Activated B cell treated with CpG ODN at 0.5 μM for 24 hours (primary cell): ENCODE measurements at places on chromosomes 12 and 14.

GRCh38 chr12:4621511-4621910, 27.3 kb downstream of the AKAP3 start:
- no peak for DNase-seq

DNA sequence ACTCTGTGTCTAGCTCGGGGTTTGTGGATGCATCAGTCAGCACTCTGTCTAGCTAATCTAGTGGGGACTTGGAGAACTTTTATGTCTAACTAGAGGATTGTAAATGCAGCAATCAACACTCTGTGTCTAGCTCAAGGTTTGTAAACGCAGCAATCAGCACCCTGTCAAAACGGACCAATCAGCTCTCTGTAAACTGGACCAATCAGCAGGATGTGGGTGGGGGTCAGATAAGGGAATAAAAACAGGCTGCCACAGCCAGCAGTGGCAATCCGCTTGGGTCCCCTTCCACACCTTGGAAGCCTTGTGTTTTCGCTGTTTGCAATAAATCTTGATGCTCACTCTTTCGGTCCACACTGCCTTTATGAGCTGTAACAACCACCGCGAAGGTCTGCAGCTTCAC, 920.7 kb upstream of the FOXG1 start:
- DNase-seq = no peak

GRCh38 chr14:64844272-64844671, 35.4 kb downstream of the SPTB start:
- DNase-seq = no peak

DNA sequence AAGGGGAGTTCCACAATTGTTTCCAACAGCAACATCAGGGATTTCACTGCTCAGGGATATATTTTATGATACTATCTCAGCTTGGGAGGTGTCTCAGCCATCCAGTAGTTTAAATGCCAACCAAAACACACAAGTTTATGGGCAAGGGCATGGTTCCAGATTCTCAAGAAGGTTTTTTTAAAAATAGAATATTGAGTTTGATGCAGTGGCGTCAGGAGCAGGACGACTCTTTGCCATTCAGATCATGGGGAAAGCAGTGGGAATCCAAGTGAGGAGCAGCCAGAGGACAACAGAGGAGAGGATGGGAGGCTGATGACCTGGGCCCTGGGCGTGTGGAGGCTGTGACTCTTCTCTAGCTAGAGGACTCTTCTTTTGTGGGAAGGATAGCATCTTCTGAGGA, 25.7 kb downstream of the TSHR start:
- no peak for DNase-seq

GRCh38 chr12:69688471-69689427, 10.4 kb downstream of the BEST3 start:
- DNase-seq = no peak

DNA sequence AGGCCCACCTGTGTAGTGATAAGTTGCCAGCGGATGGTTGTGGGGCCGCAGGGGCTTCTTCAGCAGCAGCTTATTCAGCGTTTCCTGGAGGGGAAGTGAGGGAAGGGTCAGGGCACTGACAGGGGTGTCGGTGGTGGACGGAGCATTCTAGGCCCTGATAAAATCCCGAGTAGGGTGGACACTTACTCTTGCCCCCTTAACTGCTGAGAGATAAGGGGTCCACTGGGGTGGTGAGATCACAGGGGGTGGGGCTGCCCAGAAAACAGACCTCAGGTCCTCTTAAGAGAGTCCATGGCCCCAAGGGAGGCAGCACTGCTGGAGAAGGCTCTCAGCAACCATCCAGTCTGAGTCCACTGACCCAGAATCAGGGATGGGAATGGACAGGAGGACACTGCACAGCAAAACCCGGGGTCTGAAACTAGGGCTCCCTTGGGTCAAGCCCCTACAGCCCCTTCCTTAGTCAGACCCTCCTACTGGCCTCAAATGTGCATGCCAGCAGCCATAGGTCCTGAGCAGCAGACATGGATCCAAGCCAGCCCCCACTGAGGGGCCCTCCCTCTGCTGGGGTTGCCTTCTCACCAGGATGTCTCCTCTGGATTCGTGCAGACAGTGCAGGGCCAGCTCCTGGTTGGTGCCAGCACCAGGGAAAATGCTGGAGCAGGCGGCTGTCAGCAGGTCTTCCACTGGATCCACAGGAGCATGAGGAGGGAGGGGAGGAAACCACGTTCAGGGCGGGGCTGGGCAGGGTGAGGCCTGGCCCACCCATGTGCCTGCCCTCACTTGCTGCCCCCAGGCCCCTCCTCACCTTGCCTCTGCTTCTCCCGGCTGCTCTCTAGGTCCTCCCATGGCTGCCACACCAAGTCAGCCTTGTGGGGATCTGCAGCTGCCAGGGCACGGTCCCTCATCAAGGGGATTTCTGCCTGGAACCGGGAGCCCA, 12.1 kb upstream of the PNMA1 start:
- no peak for DNase-seq

DNA sequence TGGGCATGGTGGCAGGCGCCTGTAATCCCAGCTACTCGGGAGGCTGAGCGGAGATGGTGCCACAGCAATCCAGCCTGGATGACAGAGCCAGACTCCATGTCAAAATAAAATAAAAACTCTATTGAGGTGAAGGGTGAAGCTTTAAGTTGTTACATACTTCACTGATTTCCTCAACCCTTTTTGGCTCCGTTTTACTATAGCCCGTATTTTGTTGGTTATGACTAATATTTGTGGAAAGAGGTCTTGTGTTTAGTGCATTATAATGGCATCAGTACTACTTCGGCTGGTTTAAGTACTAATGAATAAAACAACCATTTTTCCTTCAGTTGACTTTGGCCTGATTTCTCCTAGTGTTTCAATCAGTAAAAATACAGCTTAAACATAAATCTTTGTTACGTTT, 27.0 kb upstream of the SLC2A14 start:
- DNase-seq = no peak

- DNase-seq = peak; percentile 1
Measured at GRCh38 chr12:34600592-34601462, 578.5 kb downstream of the ALG10 start.

DNA sequence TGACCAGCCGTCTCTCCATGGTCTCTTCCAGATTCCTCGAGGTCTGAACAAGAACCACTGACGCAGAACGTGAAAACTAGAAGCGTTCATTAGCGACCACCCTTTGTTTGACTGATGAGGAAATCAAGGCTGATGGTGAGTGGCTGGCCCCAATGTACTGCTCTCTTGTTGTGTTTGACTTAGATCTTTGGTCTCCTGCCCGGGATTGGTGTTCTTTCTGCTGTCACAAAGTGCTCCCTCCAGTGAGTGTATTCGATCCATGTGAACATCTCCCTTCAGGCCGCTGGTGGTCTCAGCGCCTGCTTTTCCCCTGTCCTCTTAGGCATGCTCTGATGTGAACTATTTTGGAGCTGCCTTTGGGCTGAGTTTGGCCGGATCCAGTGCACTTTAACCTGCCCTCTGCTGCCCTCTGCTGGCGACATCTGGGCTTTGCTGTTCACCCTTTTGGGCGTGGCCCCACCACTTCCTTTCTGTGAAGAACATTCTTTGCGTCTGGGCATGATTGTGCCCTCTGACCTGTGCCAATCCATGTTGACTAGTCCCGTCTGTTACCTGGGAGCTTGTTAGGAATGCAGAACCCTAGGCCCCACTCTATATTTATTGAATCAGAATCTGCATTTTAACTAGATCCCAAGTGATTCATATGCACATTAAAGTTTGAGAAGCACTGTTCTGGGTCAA, 279.1 kb downstream of the TTC6 start:
- peak; percentile 21 for DNase-seq

DNA sequence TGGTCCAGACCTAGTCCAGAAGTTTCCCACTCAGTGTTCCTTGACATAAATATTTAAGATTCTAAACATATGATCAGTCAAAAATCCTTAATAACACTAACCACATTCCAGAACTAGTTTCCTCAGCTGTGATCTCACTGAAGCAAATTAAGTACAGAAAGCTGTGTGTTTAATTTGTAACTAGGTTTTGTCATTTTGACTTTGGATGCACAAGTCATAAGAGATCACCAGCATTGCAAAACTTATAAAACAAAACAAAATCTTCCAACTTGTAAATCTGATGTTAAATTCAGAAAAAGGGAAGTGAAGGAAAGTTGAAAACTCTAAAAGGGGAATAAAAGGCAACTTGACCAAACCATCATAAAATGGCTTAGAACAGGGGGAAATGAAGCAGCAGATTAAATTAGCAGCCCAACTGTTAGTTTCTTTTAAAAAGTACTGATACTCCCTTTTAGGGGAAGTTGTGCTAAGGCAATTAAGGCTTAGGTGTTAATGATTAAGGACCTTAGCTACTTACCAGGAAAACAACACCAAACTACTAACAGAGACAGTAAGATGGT, 56.6 kb downstream of the SH2B3 start:
- DNase-seq = no peak

- DNase-seq = no peak
Measured at GRCh38 chr14:95886366-95887056, 9.9 kb downstream of the TUNAR start.

- no peak for DNase-seq
Measured at GRCh38 chr14:101520621-101521472, 40.4 kb upstream of the DIO3 start.

DNA sequence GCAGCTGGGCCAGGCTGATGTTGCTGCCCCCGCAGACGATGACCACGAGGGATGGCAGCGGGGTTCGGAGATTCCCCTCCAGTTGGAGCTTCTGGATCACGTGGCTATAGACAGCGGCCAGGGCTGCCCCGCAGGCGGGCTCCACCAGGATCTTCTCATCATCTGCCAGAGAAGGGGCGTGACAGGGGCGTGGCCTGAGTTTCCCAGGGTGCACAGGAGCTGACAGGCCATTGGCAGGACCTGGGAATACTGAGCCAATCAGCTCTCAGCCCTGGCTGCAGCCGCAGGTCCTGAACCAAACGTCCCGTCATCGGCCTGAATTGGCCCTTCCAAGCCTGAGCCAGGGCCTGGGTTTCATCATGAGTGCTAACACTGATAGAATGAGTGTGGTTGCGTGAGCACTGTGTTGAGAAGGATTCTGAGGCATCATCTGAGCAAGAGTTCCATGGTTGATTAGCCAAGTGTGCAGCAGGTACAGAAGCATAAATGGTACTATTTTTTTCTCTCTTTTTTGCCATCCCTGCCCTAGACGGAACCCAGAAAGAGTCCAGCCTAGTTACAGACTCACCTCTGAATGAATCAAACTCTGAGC, 10.6 kb downstream of the SDS start:
- DNase-seq = no peak

DNA sequence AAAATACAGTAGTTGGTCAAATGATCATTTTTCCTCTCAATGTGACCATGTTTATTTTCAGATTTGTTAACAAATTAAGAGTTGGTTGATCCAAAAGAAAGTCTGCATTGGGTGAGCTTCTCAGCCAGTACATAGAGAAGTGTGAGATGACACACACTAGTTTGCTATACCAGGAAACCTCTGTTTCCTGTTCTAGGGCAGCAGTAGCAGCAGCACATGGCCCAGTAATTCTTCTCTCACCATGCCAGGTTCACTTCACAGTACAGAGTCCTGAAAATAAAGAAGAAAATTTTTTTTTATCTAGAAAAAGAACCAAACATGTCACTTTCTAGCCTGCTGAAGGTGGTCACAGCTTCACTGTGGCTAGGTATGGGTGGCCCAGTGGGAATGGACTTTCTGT, 250.2 kb upstream of the OR4E1 start:
- no peak for DNase-seq

DNA sequence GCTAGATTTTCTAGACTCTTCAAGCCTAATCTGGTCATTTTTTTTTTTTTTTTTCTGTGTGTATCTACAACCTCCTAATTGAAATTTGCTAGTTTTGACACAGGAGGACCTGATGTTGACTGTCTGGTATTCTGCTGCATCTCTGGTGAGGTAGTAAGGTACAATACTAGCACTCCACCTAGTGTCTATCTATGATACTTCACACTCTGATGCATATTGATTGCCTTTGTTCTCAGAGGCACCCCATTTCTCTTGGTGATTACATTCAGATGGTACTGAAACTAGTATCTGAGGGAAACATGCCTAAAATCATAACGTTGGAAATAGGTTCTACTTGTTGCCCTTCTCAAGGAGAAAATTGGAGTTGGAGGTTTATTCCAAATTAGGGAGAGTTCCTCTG, 930.5 kb upstream of the NOVA1 start:
- DNase-seq = no peak

GRCh38 chr12:53594897-53595615, 31.1 kb downstream of the ATF7 start:
- DNase-seq = no peak

DNA sequence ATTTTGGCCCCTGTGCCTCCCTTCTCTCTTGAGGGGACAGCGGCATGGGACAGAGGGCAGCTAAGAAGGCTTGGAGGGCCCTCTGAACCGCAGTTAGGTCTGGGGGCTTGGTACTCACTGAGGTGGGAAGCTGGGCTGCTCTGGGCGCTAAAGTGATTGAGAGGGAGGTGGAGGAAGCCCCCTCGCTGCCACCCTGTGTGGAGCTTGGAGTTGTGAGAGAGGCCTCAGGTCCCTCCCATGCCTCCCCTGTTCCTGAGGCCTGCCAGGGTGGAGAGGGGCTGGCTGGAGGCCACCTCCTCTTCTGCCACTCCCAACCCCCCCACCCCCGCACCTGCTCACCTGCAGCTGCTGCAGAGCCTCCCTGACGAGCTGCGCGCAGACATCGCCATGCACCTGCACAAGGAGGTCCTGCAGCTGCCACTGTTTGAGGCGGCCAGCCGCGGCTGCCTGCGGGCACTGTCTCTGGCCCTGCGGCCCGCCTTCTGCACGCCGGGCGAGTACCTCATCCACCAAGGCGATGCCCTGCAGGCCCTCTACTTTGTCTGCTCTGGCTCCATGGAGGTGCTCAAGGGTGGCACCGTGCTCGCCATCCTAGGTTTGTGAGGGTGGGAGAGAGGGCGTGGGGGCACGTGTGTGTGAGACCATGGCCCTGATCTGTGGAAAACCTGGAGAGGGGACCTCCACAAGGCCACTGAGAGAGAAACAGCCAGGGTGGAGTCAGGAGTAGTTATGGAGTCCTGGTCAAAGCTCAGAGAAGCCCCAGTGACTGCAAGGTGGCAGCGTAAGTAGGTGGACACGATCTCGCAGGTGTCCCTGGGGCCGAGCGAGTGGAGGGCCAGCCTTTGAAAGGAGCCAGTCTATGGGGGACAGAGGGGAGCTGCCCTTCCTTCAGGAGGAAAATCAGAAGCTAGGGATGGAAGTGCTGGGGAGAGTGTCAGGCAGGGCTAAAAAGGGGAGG, 11.2 kb downstream of the KCNH3 start:
- no peak for DNase-seq

- no peak for DNase-seq
Measured at GRCh38 chr14:38761033-38761432, 342.0 kb downstream of the SEC23A start.

DNA sequence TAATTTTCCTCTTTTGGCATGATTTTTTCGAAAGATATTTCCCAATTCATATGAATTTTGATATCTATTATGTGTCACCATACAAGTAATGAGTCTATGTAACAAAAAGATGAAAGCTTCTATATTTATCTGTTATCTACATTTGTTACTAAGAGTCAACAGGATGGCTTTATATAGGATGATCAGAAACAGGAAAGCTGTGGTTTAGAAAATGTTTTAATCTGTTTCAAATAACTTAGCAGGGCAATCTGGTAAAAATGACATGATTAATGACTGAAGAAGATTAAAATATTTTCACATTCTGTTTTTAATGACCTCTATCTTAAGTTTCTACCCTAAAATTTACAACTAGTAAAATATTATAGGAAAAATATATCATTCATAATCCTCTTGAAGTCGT, 105.8 kb downstream of the MSRB3 start:
- no peak for DNase-seq

GRCh38 chr12:857611-858010, 91.9 kb downstream of the RAD52 start:
- no peak for DNase-seq

GRCh38 chr12:115426732-115427131, 742.8 kb upstream of the TBX3 start:
- no peak for DNase-seq
